HCEC 1CT (cell line): ENCODE measurements at places on chromosomes 1 and 21.

DNA sequence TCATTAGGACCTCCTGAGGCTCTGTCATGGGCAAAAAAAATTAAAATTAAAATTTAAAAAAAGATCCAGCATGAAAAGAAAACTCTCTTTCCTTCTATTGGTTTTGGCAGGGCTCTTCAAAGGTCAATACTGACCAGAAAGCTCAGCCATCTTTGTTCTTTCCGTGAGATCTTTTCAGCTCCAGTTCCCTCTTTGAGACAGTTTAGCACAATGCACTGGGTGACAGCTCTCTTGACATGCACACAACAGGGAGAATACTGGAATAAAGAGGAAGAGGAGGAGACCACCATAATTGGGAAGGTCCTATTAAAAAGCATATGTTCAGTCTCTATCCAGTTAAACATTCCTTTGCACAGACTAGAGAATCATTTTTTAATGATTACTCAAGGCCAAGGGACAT is 6.3 kb downstream of the LIX1L start:
- DNase-seq, result no peak

- no peak for DNase-seq
Measured at GRCh38 chr1:82515650-82516049, 714.9 kb downstream of the ADGRL2 start.

- no peak for DNase-seq
Measured at GRCh38 chr1:205450448-205450847, 5.4 kb downstream of the BLACAT1 start.

GRCh38 chr1:17306407-17306806 is 1.6 kb upstream of the PADI4 start:
- DNase-seq, result no peak

- DNase-seq, result no peak
Measured at GRCh38 chr1:6329851-6330250, 63.7 kb downstream of the ACOT7 start.

- DNase-seq, result no peak
Measured at GRCh38 chr21:43749651-43750262, 26.4 kb downstream of the CSTB start.

DNA sequence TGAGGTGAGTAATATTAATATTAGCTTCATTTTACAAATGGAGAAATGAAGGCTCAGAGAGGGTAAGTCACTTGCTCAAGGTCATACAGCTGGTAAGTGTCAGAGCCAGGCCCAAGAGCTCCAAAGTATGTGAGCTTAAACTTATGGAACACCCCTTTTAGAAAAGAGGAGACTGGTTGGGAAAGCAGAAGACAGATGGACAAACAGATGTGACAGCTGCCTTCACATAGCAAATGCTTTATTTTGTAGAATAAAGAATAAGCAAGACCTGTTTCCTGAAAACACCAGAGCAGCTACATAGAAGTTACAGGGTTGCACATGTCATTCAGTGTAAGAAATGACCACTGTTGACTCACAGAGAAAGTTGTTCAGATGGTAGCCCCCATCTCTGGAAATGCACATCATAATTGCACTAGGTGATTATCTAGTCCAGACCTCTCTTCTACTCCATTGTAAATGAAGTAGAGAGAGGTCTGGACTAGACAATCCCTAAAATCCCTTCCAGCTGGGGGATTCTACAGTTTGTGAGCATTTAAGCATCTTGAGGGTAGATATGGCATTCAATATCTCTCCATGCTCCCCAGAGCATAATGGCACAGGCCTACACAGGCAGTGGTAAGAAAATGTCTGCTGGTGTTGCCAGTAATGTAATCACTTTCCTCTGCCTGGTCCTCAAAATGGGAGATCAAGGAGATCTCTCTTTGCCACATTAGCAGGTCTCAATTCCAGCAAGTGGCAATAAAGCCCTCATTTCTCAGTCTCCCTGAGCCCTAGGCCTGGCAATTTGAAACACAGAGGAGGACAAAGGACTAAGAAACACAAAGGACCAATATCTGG is 188.2 kb upstream of the FGGY start:
- DNase-seq, result no peak

DNA sequence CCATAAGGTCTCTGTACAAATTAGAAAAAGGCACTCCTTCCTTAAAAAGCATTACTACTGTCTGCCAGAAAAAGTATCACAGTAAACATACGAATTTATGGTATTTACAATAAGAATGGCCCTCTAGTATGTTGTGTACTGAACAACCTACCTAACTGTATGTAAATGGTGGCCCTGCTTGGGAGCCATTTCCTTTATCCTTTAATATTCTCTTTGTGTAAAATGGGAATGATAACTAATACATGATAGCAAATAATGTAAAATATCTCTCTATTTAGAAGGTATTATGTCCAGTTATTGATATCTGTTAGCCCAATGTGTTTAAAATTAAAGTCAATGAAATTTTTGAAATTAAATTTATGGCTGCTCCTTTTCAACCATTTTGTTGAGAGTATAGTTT is 5.2 kb downstream of the DR1 start:
- DNase-seq, result no peak

DNA sequence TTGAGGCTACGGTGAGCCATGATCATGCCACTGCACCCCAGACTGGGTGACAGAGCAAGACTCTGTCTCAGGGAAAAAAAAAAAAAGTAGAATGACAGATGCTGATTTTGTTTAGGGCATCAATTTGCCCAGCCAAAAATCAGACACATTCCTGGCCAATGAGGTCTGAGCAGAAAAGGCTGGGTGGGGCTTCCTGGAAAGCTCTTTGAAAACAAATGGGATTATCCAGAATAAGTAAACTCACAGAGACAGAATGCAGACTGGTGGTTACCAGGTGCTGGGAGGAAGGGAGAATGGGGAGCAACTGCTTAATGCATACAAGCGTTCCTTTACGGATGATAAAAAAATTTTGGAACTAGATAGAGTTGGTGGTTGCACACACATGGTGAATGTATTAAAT is 10.1 kb upstream of the CITED4 start:
- DNase-seq, result no peak

GRCh38 chr1:37947364-37947763 is 511 bp upstream of the INPP5B start:
- DNase-seq, result no peak

DNA sequence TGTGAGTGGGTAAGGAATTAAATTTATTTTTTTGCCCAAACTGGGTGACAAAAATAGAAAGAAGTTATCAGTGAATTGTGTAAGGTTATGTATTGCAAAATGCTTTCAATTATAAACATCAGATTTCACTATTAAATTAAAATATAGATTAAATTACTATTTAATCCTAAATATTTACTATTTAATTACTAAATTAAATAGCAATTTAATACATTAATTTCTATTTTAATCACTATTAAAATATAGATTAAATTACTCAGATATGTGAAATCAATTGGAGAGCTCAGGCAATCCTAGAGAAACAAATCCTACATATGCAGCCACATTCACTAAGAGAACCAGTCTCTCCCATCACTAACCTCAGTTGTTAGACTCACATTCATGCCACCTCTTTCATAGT is 2075.8 kb downstream of the MRPL39 start:
- no peak for DNase-seq

DNA sequence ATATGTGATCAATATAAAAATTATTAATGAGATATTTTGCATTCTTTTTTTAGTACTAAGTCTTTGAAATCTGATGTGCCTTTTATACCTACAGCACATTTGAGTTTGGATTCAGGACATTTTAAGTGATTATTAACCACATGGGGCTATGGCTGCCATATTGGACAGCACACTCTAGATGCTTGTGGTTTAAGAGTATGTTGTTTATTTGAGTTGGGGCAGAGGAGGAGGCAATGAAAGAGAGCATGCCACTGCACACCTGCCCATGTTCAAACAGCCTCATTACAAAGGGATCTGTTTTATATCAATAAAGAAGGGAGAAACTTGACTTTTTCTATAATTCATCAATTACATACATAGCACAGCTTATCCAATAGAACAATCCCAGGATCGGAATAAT is 99.4 kb upstream of the EDEM3 start:
- no peak for DNase-seq

- DNase-seq, result no peak
Measured at GRCh38 chr1:155253208-155253607, 2.1 kb downstream of the ENTREP3 start.

DNA sequence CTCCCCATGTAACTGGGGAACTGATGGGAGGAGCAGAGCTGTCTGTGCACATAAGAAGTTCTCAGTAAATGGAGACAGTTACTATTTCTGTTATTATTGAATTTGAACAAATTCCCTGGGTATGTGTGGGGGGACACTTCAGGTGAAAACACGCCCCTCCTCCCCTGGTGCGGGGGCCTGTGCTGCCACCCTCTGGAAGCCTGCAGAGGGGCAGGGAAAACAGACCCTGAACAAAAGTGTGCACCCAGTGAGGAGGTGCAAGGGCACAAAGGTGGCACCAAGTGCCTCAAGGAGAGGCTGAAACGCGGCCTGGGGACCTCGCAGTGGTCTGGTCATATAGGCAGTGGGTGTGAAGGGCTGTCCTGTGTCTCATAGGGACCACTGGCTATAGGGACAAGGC is 18.2 kb upstream of the NADK start:
- no peak for DNase-seq

GRCh38 chr1:66493731-66494130 is 40.2 kb upstream of the SGIP1 start:
- peak; percentile 55 for DNase-seq

DNA sequence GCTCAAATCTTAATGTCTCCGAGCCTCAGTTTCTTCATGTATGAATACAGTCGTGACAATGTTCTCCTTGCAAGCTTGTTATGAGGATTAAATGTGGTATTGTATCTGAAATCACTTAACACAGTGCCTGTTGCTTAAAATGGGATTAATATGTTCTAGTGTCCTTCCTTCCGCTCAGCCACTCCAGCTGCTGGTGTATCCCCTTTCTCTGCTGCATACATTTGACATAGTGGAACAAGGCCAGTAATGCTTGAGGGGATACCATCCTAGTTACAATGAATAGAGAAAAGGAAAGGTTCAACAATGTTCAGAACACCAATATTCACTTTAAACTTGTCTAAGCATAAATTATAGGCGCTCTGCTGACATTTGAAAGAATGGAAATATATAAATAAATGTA is 64.0 kb downstream of the PROX1 start:
- DNase-seq, result no peak

- no peak for DNase-seq
Measured at GRCh38 chr1:29259802-29260441, 23.6 kb downstream of the PTPRU start.

DNA sequence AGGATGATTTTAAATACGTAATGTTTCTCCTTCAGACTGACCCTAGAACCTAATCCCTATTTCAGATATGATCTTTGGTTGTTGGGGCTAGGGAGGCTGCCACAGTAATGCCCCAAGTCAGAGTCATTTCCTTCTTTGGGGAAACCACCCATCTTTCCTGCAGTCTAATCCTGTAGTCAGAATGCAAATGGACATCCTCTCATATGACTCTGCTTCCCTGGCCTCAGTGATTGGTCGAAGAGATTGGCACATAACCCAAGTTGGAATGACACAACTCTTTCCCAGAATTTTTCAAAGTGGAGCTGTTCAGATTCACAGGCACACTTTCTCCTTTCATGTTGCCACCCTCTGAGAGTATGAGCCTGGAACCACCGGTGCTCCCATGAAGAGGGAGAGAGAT is 58.8 kb upstream of the ZNF644 start:
- peak; percentile 69 for DNase-seq

- no peak for DNase-seq
Measured at GRCh38 chr1:180299479-180300221, 69.6 kb downstream of the LHX4 start.

- DNase-seq, result peak; percentile 25
Measured at GRCh38 chr1:81834268-81834667, 33.5 kb downstream of the ADGRL2 start.

DNA sequence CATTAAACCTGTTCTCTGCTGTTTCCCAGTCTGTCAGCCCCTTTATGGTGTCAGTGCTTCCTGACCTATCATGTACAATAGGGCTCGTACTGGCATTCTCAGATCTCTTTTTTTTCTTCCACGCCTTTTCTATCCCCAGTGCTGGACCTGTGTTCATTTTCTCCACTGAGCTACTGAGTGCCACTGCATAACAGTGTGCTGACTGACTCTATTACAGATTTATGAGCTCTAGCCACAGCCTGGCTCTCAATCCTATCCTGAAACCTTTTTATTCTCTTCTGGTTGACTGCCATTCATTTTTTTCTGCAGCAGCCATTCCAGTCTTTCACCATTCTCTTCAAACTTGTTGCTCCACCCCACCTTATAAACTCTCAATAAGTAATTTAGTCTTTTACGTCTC is 59.6 kb upstream of the MACF1 start:
- DNase-seq, result no peak

DNA sequence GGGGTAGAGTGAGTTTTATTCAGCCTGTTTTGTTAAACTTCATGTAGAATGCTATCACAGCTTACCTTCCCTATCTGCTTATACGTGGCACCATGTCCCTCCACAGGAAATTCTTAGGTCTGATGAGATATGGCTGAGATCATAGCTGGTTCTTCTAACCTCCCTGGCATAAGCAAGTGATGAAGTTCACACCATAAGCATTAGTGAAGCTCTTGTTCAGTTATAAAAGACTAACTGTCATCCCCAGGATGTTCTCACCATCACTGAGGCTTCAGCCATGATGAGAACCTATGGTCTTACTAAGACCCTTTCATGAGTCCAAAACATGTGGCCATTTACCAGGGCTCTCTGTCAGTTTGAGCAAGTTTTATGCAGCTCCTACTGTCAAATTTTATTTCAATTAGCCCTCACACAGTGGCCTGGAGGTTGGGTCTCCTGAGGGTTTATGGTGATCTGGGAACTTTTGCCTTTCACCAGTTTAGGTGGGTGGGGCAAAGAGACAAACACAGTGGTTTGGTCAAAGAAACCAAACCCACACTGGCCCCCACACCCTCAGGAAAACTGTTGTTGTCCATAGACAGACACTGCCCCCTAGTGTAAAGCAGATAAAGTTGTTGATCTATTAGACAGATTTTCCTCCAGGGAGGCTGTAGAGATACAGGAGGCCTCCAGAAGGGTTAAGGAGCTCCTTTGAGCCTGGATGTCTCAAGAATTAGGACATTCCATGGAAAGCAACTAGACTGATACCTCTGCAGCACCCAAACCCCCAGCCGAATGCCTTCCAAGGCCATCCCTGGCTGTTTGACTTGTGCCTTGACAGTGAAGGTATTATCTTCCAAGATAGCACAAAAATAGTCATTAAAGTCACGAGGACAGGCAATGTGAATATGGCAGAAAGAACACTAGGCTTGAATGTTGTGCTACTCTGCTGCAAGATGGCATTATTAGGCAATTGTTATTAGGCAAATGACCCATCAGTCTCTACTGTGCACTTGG is 5.0 kb downstream of the SLC22A15 start:
- DNase-seq, result peak; percentile 72

- no peak for DNase-seq
Measured at GRCh38 chr1:56817716-56818463, 1.3 kb downstream of the FYB2 start.

GRCh38 chr1:221448585-221449175 is 293.2 kb downstream of the DUSP10 start:
- no peak for DNase-seq

- no peak for DNase-seq
Measured at GRCh38 chr1:82843876-82844275, 1043.1 kb downstream of the ADGRL2 start.

DNA sequence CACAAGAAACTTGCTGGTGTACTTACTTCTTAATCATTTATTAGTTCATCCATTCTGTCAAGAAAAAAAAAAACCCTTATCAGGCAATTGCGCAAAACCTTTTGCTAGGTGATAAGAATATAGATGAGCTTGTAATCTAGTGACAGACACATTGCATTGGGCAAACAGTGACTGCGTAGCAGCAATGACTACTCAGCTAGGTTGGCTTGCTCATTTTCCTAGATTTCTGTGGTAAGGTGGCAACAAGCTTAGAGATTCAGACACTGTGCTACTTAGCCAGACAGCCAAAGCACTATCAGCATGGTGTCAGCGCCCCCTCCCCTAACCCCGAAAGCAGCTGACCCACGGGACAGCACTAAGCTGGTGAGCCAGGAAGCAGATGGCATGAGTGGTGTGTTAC is 203.1 kb downstream of the BARHL2 start:
- no peak for DNase-seq
